ENCODE measurements at places on chromosomes 3 and 15.

- DNase-seq = no peak
Measured at GRCh38 chr3:151015767-151016477, 43.4 kb upstream of the CLRN1 start.

DNA sequence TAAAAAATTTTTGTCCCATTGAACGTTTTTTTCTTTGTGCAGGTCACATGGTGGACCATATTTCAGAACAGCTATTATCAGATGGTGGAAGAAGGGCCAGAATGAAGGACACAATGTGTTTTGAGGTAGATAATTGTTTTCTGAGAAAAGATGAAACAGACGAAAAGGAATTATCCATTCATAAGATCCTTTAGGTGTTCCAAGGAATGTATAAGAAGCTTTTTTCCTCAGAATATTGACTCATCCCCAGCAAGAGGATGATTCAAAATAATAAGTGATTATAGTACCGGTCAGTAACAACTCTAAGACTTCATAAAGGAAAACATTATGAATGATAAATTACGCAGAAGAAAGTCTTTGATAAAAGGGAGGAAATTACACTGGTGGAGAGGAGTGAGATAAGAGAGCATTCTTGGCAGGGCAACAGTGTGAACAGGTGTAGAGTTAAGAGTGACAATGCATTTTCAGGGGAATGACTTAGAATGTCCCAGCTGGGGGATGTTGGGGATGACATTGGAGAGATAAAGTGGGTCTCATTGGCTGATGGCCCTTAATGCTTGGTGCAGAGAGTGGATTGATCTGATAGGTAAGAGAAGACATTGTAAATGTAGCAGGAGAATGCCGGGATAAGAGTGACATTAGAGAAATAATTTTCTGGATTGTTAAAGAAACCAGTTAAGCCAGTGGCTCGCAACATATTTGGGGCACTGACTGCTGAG lies 27.0 kb upstream of the AQP9 start:
- no peak for DNase-seq

DNA sequence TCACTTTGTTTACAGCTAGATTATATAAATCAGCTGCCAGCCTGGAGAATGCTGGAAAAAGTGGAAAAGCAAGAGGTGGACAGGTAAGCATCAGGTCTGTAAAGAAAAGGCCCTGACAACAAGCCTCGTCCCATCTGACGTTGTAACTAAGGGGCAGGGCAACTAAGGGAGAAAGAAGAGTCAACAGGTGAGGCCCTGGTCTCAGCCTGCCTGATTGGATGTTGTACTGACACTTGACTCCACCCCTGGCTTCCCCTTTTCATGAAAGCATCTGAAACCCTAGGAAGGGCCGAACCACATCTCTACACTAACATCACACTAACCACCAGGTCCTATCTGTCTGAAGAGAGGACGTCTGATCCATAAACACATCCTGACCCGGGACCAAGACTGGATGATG lies 357.6 kb upstream of the CFAP20DC start:
- DNase-seq = no peak

- DNase-seq = no peak
Measured at GRCh38 chr3:13020159-13020750, 53.0 kb downstream of the IQSEC1 start.

DNA sequence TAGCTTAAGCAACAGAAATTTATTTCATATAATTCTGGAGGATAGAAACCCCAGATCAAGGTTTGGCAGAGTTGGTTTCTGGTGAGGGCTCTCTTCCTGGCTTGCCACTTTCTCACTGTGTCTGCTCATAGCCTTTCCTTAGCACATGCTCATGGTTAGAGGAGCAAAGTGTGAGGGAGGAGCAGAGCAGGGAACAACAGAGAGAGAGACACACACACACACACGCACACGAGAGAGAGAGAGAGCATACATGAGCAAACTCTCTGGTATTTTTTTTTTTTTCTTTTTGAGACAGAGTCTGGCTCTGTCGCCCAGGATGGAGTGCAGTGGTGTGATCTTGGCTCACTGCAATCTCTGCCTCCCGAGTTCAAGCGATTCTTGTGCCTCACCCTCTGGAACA lies 36.8 kb upstream of the ZDHHC23 start:
- no peak for DNase-seq

GRCh38 chr15:91534976-91535375 lies 318.5 kb upstream of the SLCO3A1 start:
- DNase-seq = no peak

DNA sequence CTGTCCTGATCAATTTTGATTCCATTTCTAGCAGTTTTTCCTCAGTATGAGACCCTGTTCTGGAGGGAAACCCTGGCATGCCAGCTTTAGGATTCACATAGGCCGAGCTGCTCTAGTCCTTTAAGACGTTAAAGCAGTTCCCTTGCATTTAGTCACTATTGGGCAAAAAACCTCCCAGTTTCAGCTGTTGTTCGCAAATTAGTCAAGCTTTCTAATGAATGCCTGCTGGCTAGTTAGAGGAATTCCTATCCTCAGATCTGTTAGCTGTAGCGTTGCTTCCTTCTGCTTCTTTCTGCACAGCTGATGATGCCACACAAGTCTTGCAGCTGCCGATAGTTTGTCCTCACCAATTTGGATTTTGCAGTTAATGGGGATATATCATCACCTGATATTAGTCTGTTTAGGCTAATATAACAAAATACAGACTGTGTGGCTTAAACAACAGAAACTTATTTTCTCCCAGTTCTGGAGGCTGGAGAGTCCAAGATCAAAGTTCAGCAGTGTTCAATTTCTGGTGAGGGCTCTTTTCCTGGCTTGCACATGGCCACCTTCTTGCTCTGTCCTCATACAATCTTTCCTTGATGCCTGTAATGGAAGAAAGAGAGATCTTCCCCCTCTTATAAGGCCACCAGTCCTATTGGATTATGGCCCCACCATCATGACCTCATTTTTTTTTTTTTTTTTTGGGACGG lies 7.5 kb upstream of the UBL7 start:
- DNase-seq = no peak

GRCh38 chr15:32844118-32844711 lies 126.4 kb downstream of the GREM1 start:
- no peak for DNase-seq

GRCh38 chr3:102258666-102259227 lies 176.1 kb upstream of the ZPLD1 start:
- DNase-seq = no peak

- DNase-seq = no peak
Measured at GRCh38 chr15:89444241-89445225, 51.9 kb downstream of the RHCG start.

DNA sequence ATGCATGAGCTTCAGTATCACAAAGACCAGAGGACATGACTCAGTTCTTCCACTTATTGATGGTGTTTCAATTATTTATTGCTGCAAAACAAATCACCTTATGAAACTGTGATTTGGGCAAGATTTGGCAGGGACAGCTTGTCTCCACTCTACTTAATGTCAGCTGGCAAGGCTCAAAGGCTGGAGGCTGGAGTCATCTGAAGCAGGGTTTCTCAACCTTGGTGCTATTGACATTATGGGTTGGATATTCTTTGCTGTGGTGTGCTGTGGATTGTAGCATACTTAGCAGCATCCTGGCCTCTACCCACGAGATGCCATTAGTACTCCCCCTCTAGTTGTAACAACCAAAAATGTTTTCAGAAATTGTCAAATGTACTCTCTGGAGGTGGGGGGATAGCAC lies 138.8 kb upstream of the PEX5L start:
- no peak for DNase-seq

DNA sequence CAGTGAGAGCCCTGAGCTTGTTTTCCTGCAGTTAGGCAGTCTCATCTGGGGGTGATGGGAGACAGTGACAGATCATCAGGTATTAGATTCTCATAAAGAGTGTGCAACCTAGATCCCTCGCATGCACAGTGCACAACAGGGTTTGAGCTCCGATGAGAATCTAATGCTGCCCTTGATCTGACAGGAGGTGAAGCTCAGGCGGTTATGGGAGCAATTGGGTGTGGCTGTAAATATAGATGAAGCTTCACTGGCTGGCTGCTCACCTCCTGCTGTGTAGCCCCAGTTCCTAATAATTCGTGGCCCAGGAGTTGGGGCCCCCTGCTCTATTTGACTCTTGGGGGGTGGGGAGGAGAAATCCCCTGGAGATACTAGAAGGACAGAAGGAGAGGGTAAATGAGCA lies 309.4 kb upstream of the STT3B start:
- no peak for DNase-seq

- DNase-seq = no peak
Measured at GRCh38 chr15:50318697-50319096, 36.3 kb downstream of the GABPB1 start.

DNA sequence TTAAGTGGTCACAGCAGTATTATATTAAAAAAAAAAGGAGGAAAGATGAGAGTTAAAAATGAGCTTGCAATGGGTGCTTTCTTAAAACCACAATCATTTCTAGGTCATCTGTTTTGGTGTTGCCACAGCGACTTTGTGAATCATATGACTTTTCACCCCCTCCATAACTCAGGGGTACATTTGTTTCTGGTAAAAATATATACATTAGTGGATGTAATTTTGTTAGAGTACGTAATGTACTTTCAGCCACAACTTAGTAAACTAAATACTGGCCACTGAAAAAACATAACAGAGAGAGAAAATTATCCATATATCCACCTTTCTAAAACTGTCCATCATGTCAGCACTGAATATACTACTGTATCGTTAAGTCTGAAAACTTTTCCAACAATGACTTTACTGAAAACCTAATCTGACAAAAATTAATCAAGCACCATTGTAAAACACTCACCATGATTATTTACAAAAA lies 3.4 kb downstream of the ANKRD28 start:
- no peak for DNase-seq

GRCh38 chr15:98282656-98283332 lies 322.3 kb downstream of the ARRDC4 start:
- DNase-seq = no peak

GRCh38 chr3:195001961-195002861 lies 268.7 kb downstream of the XXYLT1 start:
- DNase-seq = peak; percentile 73

GRCh38 chr3:171028779-171029232 lies 2.3 kb upstream of the SLC2A2 start:
- peak; percentile 45 for DNase-seq
